Daoy (cell line): ENCODE measurements at places on chromosomes 7 and 10.

GRCh38 chr10:66940965-66941364 is 15.1 kb downstream of the LRRTM3 start:
- no peak for DNase-seq

DNA sequence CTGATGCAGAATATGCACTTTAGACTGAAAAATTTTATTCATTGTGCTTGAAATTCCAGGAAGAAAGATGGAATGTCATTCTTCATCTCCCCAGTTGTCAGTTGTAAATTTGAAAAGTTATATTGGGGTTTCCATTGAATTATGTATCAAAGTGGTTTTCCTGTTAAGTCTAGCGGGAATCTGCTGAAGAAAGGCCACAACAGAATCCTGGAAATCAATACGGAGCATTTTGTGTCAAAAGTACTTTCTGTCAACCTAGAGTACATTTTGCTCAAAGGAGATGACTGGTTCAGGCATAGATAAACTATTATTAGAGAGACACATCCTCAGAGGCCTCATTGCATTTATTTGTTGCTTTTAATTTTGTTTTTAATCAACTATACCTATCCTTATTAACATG is 538.2 kb upstream of the SEMA3D start:
- no peak for DNase-seq

GRCh38 chr7:50745336-50745735 is 37.4 kb downstream of the GRB10 start:
- no peak for DNase-seq

- DNase-seq, result no peak
These were observed 11.2 kb downstream of the MNX1 start for GRCh38 chr7:156998988-156999957.

- DNase-seq, result peak; percentile 2
These were observed 82.0 kb downstream of the ELFN1 start for GRCh38 chr7:1752111-1752510.

GRCh38 chr10:3364768-3365480 is 192.3 kb upstream of the PITRM1 start:
- no peak for DNase-seq

- no peak for DNase-seq
These were observed 175.2 kb downstream of the BMPER start for GRCh38 chr7:34080513-34080912.

GRCh38 chr10:70969188-70969587 is 80.8 kb upstream of the PCBD1 start:
- no peak for DNase-seq

DNA sequence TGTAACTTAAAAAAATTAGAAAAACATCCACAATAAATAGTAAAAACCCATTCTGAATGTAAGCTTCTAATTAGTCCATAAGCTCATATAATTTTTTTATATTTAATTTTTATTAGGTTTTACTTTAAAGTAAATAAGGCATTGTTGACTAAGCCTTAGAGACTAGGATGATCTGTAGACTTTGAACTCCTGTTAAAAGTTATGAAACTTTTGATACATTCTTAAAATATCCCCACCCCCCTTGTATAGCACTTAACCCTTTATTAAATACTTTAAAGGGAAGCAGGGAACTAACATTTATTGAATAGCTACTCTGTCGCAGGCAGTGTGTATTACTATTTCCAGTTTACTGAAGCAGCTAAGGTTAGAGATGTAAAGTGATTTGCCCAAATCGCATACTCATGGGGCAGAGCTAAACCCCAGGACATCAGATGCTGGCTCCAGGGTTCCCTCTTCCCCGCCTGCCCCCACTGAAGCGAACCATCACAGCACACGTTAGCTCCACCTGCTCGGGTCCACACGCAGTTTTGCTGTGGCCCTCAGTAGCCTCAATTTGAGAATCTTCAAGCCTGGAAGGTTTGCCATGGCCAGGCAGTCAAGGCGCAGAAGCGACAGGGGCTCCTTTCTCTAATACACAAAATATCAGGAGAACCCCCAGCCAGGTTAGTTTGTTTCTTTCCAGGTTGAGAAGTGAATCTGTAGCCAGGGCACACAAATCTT is 762 bp downstream of the PON1 start:
- DNase-seq, result no peak

DNA sequence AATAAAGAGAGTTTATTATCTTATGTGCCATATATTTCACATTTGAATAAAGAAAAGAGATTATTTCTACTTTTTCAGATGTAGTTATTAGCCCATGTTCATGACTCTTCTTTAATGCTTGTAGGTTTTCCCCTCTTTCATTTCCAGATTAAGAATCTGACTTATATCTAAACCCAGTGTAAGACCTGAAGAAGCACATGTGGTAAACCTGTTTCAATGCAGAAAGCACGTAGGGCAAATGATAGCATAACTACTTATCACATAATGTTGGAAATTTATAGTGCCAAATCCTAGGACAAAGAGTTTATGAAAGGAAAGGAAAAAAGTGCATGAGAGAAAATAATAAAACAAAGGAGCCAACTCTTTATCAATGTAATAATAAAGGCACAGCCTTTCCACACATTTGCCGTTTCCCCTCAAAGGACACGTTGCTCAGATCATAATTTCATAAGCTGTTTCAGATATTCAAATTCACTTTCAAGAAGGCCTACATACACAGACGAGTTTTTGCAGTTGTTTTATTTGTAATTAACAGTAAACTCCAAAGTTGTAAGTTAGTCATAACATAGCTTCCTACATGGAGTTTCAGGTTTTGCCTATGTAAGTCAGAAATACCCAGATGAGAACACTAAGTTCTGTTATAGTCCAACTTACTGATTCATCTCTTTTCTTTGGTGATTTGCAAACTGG is 88.8 kb upstream of the MDFIC start:
- DNase-seq, result no peak

DNA sequence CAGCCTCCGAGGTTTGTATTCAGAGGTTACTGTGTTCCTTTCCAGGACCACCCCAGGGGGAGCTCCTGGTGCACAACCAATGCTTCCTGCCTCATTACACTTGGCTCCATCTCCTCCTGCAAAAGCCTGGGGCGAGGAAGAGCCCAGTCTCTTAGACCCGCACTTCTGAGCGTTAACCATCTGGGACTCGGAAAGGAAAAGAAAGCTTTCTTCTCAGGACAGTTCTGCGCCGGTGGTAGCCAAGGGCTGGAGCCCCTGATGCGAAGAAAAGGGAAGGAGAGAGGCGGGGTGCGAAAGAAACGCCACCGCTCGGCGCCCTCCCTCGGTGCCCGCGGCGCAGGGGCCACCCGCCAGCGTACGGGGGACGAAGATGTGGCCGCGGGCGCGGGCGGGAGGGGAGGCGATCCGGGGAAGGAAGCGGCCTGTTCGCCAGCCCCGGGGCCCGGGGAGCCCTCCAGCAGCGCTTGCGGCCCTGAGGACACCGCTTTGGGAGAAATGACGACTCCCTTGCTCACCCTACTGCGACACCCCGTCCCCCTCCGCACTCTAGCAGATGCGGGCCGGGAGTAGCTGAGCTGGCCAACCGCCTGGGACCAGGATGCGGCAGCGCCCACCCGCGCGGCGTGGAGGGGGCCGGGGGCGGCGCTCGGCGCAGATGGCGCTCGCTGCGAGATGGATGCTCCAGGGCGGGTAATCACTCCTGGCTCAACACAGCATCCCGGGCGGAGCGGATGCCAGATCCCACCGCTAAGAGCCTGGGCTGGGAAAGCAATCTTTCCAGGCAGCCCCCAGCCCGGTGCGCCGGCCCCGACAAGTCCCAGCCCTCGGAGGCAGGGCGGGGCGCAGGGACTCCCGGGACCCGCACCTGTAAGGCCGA is 1.3 kb downstream of the NRCAM start:
- DNase-seq, result peak; percentile 56

- no peak for DNase-seq
These were observed 17.6 kb downstream of the PRKAG2 start for GRCh38 chr7:151859111-151859947.

DNA sequence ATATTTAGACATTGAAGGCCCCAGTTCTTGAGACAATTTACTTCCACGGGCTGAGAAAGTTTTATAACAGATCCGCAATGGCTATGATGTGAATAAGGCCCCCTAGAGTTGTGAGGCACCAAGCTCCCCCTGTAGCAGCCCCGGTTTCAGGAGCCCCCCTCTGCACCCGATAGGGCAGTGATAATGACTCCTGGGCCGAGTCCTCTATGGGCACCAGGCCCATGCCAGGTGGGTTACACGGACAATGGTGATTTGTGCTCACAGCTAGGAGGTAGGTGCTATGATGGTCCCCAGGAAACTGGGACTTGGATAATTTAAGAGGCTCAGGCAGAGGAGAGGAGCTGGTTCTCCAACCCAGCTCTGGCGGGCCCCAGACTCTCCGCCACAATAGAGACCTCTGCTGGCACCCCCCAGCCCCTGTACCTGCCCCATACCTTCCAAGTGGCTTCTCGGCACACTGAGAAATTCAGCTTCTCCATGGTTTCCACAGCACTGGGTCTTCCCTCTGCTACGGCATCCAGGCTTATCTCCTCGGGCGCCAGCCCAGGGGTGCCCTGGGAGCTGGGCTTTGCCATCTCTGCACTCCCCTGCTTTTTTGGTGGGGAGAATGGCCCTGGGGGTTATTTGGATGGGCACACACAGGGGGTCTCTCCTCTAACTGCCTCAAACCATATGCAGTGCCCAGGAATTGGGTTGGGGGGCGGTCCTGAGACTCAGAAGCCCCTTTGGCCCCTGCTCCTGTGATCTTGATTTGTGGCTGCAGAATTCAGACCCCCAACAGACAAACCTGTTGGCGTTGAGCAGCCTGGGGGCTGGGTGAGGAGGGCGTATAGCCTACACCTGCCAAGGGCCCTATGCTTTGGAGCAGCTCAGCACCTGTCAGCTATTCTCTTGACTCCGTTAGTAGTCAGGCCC is 12.2 kb upstream of the KCP start:
- DNase-seq, result no peak

- no peak for DNase-seq
These were observed 12.5 kb downstream of the ADRA2A start for GRCh38 chr10:111089293-111089692.

DNA sequence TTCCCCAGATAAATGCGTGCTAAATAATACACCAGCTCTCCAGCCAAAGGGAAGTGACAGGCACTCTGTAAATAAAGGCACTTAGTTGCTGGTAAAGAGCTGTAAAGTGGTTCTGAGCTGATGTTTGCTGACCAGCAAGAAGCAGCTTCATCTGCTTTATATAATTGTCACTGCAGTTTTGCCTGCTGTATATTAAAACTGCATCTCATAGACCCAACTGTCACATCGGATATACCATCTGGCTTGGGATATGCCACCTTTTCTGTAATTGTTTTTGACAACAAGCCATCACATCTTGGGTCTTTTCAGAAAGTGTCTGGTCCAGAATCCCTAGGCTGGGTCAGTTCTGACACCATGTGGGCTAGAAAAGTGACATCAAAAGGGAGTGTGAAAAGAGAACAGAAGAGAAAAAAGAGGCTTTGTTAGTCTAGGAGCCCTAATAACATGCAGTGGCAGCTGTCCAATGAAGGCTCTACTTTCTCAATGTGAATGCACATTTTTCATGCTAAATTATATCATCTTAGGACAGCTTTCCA is 697.6 kb downstream of the KCNMA1 start:
- DNase-seq, result no peak

DNA sequence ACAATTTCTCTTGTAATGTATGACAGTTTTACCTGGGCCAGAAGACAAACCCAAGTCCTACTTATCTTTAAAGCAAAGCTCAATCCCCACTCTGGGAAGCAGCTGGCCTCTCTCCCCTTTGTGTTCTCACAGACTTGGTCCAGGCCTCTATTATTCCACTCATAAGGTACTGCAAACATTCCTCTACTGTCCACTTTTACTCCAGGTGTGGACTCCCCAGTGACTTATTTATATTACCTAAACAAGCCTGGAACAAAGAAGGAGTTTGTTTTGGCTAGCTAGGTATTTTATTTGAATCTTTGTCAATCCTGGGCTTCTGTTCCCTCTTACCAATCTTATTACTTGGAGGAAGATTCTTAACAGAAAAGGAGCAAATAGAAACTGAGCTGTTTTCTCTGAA is 163.5 kb downstream of the SKAP2 start:
- DNase-seq, result no peak

GRCh38 chr10:18155321-18155720 is 15.1 kb downstream of the CACNB2 start:
- DNase-seq, result no peak

DNA sequence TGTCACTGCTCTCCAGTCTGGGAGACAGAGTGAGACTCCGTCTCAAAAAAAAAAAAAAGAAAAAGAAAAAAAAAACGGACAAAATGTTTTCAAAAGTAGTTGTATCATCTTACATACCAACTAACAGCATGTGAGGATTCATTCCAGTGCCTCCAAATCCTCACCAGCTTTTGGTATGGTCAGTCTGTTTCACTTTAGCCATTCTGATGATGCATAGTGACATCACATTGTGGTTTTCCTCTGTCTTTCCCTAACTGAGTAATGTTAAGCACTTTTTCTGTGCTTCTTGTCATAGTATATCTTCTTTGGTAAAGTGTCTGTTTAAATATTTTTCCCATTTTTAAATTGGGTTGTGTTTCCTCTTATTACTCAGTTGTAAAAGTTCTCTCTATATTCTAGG is 251.4 kb upstream of the CTBP2 start:
- peak; percentile 77 for DNase-seq

GRCh38 chr7:140685407-140686087 is 11.0 kb upstream of the NDUFB2 start:
- no peak for DNase-seq

DNA sequence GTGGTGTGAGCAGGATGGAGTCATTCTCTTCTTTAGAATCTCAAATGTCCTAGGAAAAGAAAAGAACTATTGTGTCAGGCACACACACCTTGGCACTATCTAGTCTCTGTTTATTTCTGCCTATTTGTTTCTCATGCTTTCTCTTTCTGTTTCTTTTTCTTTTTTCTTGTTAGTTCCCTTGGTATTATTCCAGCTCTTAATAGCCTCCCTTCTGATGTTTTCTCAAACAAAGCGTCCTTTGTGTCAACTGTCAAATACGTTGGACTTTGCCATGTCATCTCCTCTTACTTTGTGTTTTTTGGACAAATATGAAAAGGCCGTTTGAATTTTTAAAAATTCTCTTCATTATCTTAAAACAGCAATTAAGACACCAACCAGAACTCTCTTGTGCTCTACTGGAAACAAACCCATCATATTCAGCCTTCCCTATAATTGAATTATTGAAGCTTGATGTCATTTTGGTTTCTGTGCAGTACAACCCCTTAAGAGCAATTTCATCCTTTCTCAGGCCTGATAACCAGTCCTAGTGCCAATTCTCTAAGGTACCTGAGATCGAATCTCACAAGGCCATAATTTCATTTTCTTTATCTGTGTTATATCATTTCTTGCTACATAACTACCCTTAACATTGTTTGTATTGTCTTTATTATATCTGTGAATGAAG is 497.8 kb upstream of the NRP1 start:
- no peak for DNase-seq

DNA sequence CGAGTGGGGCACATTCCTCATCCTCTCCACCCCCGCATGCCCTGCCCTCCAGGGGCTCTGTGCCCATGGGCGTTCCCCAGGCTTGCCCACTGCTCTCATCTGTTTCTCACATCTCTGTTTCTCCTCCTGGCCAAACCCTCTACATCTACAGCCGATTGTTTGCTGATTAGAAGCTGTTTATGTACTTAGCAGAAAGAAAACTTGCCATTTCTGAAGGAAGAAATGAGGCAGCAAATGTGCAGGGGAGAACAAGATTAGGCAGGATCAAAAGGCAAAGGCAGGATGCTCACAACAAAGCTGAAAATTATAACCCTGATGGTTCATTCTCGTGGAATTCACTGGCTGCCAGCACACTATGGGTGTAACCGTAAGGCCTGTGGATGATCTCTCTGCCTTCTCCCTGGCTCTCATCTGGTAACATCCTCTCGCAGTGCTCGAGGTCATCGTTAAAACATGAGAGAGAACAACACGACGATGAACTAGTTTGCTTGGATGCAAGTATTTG is 111.6 kb upstream of the KLF14 start:
- DNase-seq, result peak; percentile 93

GRCh38 chr10:21924511-21924910 is 79.0 kb downstream of the DNAJC1 start:
- no peak for DNase-seq
